SW480 (cell line): ENCODE measurements at places on chromosomes 3 and 15.
A peak's percentile ranks its signal among the peaks of the same experiment; 100 is the strongest.

DNA sequence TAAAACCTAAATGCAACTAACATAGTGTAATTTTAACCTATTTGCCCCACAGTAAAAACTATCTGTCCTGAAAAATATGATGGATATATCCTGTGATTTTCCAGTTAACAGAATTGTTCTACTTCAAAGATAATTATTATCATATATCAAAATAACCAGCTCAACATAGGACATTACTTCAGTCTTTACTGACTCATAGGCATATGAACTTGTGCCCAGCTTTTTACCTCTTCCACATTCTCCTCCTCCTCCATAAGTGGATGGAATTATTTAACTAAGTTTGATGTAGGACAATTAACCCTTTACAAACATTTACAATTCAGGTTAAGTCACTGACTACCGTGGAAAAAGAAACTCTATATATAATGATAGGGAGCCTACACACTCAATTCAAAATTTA lies 22.9 kb upstream of the USF3 start:
- no peak for DNase-seq

DNA sequence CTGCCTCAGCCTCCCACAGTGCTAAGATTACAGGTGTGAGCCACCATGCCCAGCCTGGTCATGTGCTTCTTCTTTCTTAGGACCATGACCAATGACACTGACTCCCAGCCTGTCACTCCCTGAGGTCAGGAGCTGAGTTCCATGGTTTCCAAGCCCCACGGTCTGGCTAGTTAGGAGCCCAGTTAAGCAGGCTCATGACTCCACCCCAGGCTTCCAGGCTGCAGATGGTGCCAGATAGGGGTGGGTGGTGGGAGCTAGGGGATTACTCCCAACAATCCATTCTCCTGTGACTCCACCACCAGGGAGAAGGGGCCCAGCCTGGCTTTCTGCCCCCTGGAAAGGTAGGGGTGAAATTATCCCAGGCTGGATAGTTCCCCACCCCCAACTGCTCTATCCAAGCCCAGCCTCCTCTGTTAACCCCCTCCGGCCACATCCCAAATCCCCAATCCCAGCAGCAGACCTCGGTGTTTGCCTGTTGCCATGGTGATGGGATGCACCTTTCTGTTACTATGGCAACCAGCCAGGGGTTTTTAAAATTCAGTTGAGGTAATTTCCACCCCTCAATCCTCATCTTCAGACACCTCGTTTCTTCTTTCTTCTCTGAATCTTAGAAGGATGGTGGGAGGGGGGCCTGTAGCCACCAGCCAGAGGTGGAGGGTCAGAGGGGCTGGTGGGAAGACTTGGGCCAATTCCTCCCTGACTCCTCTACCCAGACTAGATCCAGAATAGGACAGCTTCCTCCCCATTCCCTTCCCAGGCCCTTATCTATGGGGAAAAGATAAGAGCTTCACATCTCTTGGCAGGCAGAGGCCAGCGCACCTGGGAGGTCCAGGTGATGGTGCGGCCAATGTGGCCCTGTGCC lies 22.5 kb upstream of the SEMA3F start:
- no peak for DNase-seq

GRCh38 chr3:158483701-158484235 lies 87.2 kb upstream of the MLF1 start:
- DNase-seq, result no peak

- no peak for DNase-seq
Observed at GRCh38 chr15:65583701-65584100, 27.2 kb downstream of the INTS14 start.

DNA sequence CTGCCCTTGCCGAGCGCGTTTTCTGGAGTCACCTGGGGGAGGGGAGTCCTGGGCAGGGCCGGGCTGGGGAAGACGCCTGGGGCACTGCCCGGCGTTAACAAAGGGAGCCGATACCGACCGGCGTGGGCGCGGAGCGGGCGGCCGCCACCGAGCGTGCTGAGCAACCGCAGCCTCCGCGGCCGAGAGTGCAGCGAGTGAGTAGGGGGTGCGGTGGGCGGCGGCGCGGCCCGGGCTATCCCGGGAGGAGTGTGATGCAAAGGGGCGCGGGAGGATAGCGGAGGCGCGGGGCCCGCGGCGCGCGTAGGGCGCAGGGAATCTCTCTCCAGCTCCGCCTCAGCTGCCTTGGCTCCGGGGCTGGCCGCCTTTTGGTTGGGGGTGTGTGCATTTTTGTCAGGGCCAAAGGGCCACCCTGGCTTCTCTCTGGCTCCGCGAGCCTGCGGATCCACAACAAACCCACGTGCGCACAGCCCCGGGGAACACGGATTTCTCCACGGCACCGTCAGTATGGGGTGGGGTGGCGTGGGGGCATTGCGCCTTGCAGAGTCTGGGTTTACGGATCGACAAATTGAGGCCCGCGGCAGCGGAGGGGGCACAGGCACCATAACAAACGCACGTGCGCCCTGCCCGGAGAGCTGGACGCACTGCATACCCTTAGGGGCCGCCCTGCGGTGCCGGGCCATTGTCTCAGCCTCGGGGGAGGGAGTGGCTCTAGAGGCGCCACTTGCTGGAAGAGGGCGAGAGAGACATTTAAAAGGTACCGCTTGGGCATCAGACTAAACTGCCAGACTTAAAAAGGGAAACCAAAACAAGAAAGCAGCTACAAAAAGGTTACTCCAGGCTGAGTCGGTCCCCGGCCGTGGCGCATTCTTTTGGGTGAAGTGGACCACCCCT lies 560 bp downstream of the ST6GAL1 start:
- peak; percentile 90 for DNase-seq

GRCh38 chr3:106710596-106710995 lies 666.6 kb upstream of the CCDC54 start:
- DNase-seq, result no peak

DNA sequence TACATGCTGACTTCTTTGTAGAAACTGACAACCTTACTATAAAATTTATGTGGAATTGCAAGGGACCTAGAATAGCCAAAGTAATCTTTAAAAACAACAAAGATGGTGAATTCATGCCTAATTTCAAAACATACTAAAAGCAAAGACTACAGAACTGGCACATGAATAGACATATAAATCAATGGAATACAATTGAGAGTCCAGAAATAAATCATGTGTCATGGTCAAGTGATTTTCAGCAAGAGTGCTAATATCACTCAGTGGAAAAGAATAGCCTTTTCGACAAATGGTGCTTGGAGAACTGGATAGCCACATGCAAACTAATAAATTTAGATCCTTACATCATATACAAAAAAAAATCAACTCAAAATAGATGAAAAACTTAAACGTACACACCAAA lies 8.7 kb downstream of the IMPG2 start:
- DNase-seq, result no peak

GRCh38 chr15:41809121-41809520 lies 18.8 kb upstream of the JMJD7 start:
- DNase-seq, result no peak

GRCh38 chr3:187210091-187210490 lies 12.8 kb downstream of the RTP1 start:
- DNase-seq, result no peak

GRCh38 chr15:38304481-38304880 lies 51.8 kb downstream of the SPRED1 start:
- no peak for DNase-seq

DNA sequence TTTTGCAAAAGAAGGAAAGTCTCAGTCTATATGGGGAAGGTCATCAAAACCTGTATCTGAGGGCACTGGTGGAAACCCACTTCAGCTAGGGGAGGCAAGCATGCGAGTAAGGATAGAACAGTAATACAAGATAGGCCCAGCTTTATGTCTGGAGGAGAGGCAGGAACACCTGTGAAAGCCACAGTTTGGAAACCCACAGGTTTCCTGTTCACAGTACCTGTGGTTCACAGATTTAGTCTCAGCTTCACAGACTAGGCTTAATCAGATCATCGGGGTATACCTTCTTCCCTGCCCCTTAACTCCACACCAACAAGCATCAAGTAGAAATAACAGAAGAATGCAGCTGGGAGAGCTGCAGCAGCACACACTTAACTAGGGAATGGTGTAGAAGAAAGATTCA lies 36.2 kb downstream of the C2CD4B start:
- DNase-seq, result no peak

DNA sequence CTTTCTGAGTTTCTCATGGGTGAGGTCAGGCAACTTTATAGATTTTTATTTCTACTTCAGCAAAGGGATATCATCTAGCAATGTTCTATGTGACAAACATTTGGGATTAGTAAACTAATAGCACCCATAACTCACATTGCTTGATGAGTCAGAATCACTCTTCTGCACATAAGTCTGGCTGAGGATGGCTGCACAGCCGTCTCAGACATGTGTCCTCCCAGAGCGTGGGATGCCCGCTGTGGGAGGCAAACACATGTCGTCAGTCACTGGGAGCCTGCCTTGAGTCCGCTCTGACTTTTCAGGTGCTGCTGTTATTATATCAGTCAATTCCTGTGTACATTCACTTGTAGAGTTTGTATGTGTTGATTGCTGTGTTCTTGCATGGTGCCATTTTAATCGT lies 230.7 kb upstream of the TRIM42 start:
- no peak for DNase-seq

GRCh38 chr3:11447584-11448200 lies 175.5 kb downstream of the ATG7 start:
- no peak for DNase-seq

GRCh38 chr3:149494022-149494758 lies 19.7 kb downstream of the TM4SF4 start:
- DNase-seq, result peak; percentile 33

GRCh38 chr15:60745469-60746061 lies 266.6 kb upstream of the ICE2 start:
- DNase-seq, result no peak

DNA sequence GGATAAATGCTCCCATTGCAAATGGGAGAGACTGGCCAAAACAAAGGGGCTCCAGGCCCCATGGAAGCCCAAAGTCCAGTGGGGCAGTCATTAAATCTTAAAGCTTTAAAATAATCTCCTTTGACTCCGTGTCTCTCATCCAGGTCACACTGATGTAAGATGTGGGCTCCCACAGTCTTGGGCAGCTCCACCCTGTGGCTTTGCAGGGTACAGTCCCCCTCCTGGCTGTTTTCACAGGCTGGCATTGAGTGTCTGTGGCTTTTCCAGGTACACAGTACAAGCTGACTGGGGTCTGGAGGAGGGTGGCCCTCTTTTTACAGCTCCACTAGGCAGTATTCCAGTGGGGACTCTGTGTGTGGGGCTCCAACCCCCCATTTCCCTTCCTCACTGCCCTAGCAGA lies 45.9 kb downstream of the NIPA2 start:
- no peak for DNase-seq

DNA sequence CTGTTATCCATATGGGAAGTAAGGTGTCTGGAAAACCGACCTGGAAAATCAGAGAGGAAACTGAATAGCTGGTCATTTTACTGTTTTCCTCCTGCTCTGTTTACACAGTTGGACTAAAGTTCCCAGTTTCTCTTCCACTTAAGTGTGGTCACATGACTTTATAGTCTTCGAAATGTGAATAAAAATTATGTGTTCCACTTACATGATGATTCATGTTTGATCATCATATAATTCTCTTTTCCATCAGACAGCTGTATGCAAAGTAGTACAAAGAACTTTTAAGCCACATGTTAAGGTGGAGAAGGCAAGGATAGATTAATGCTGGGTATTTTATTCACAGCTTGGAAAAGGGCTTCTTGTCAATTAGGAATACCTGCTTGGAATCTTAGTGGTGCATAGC lies 525.5 kb upstream of the BCHE start:
- DNase-seq, result no peak

DNA sequence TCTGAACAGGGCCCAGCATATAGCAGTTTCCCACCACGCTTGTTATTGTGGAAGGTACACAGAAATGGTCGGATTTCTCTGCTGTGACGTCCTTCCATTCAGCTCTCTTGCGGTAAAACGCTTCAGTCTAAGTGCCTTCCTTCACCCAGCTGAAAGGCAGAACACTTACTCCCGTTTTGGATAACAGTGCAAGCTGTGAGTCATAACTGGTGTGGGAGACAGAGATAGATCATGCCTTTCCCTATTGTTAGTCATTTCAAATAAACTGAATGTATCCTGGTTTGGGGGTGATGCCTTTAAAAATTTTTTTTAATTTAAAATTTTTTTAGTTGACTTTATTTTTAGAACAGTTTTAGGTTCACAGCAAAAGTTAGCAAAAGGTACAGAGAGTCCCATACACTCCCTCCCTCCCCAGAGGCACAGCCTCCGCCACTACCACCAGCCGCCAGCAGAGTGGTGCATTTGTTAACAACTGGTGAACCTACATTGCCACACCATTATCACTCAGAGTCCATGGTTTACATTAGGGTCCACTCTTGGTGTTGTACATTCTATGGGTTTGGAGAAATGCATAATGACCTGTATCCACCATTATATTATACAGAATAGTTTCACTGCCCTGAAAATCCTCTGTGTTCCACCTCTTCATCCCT lies 94.9 kb upstream of the NSMCE3 start:
- no peak for DNase-seq

DNA sequence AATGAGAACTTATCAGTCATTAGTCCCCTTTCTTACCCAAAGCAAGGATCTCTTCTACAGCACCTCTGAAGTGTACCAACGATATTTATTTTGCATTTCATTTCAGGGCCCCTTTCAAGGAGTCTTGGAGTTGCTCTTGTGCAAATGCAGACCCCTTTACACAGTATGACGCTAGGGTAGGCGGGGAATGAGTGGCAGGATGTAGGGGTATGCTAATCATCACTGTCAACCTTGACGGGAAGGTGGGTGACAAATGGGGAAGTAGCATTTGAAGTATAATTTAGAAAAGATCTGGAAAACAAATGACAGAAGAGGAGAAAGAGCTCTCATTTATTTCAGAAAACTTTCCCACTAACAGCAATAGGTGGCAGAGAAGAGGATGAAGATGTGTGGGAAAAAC lies 94.4 kb downstream of the LRRN1 start:
- no peak for DNase-seq

GRCh38 chr3:56882896-56883295 lies 81.1 kb upstream of the ARHGEF3 start:
- DNase-seq, result no peak

DNA sequence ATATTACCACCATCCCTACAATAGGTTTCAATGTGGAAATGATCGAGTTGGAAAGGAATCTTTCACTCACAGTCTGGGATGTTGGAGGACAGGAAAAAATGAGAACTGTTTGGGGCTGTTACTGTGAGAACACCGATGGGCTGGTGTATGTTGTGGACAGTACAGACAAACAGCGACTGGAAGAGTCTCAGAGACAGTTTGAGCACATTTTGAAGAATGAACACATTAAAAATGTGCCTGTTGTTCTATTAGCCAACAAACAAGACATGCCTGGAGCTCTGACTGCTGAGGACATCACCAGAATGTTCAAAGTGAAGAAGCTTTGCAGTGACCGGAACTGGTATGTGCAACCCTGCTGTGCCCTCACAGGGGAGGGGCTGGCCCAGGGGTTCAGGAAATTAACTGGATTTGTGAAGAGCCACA lies 510 bp downstream of the ARL14 start:
- DNase-seq, result no peak

- DNase-seq, result no peak
Observed at GRCh38 chr15:52291204-52291603, 4.4 kb downstream of the MYO5C start.

DNA sequence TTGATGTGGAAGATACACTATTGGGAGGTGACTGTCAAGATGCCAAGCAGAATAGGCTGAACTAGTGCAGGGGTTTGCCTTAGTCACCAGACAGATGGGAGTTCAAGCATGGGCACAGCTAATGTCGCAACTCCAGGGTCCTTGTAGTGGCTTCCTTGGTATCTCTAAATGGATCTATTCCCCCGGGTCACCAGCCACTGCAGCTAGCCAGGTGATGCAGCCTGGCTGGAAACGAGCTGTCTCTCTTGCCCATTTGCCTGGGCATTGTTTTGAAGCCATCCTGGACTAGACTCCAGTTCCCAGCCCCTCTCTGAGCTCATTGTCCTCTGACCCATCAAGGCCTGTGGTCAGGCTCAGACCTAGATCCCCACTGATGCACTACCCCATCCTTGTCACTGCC lies 8.4 kb upstream of the CPEB1 start:
- DNase-seq, result no peak

- DNase-seq, result no peak
Observed at GRCh38 chr15:38652998-38653397, 88.4 kb upstream of the RASGRP1 start.
